ENCODE measurements at places on chromosomes 11 and 22.
A peak's percentile ranks its signal among the peaks of the same experiment; 100 is the strongest.

DNA sequence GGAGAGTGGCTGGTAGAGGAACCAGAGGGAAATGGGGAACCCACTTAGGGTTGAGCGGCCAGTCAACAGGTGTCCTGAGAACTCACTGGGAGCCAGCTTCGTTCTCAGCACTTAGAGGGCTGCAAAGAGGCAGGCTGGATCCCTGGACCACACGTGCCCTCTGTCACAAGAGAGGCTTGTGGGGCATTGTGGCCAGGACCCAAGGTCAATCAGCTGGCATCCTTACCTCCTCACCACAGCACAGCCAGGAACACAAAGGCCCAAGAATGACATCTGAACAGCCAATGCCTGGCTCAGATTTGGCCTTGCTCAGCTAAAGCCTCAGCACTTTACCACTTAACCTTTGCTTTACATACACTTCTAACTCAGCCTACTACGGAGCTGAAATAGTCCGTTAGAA, 7.4 kb downstream of the MAPK8IP1 start:
- DNase-seq = no peak

DNA sequence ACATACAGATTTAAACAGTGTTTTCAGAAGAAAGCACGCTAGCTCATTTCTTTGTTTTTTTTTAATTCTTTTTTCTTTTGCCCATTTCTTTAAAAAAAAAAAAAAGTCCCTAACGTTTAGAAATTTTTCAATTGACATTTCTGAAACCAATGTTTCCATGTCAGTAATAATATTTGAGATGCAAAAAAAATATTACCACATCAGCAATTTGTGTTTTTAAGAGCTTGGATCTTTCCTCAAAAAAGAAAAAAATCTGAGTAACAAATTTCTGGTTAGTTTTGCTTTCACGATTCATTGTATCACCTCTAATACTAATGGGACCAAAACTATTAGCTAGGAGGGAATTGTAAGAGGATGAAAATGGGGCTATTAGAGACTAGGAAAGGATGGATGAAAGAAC, 39.9 kb upstream of the ASPHD2 start:
- no peak for DNase-seq

- no peak for DNase-seq
Measured at GRCh38 chr11:94472916-94473799, 20.5 kb downstream of the MRE11 start.

GRCh38 chr22:35349704-35350538, 31.0 kb upstream of the HMOX1 start:
- DNase-seq = no peak

DNA sequence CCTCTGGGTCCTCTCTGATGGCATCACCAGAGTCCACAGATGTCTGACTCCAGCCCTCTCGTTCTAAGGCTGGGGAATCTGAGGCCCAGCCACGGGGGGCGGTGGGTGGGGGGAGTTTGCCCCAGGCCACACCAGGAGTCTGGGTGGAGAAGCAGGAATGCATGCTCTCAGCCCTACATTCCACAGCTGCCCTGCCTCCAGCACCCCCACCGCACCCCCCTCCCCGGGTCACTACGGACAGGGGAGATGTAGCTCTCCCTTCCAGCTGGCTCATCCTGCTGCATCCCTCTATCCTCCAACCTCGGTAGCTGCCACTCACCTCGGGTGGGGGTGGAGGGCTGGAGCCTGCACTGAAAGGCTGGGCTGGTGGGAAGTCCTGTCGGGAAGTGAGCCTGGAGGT, 2.3 kb upstream of the PVALB start:
- no peak for DNase-seq

- peak; percentile 96 for DNase-seq
Measured at GRCh38 chr22:27107824-27108223, 450.4 kb downstream of the MIAT start.

- no peak for DNase-seq
Measured at GRCh38 chr11:55572548-55572947, 620 bp downstream of the OR4C16 start.

DNA sequence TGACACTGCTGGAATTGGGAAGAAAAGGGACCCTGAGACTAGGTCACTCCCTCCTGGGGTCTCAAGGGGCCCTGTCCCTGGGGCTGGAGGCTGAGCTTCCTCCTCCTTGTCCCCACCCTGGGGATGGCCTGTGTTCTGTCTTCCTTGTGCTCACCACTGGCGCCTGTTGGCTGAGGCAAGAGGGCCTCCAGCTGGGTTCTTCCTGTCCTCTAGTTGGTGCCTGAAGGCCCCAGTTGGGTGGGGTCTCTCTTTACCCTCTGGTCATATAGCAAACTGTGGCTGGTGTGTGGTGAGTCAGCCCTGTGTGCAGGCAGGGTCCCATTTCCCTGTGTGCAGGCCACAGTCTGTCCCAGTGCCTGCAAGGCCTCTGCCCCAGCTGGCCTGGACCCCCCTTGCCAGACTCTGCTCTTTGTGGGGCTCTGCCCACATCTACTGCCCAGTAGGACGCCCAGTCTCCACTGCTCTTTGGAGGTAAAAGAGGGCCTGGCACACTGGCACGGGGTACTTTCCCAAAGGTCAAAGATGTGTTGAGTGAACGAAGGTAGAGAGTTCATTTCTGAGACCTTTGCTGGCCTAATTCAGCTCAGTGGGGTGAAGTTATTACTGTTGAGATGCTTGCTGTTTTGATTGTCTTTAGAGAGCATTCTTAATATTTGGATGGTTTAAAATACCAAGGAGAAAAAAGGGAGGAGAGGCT, 55.1 kb upstream of the CLDN5 start:
- DNase-seq = no peak

DNA sequence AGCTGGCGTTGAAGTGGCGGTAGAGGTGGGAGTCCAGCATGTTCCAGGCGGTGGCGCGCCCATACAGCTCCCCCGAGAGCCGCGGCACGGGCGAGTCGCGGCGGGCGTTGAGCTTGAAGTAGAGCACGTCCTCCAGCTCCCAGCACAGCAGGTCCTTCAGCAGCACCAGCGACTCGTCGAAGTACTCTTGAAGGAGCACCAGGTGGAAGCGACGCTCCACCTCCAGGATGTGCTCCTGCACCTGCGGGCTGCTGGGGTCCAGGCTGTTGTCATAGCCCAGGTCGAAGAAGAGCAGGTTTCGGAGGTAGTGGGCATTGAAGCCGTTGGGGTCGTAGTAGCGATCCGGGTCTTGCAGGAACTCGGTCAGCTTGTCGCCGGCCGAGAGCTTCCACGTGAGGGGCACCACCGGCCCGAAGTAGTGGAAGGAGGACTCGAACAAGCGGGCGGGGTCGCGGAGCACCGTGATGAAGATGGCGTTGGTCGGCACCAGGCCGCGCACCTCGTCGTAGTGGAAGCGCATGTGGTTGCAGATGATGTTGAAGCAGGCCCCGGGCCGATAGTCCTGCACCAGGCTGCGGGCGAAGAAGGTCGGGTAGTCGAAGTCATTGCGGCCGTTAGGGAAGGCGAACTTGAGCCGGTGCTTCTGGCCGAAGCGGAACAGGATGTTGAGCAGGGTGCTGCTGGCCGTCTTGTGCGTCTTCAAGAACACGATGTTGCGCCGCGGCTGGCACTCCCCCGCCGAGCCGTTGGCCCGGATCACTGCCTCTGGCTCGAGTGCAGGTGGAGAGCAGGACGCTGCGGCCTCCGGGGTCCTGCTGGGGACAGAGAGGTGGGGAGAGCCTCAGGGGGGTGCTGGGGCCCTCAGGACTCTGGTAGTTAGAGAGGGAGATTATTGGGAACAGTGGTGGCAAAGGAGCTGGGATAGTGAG, 9.0 kb upstream of the SEC14L6 start:
- no peak for DNase-seq

- DNase-seq = no peak
Measured at GRCh38 chr11:76984743-76985142, 49.5 kb upstream of the B3GNT6 start.

DNA sequence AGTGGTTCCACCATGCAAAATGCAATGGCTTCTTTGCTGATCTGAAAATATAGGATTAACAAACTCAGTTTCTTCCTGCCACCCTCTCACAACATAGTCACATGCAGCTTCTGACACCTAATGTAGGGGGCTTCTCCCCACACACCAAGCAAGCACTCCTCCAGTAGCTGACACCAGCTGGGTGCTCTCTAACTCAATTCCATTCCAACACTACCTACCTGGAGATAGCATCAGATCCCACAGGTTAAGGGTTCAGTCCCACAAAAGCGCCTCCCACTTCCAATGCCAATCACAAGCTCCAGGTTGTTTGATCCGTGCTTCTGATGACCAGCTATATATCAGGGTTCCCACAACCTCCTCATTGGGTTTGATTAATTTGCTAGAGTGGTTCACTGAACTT, 31.8 kb upstream of the NNMT start:
- DNase-seq = no peak

Data from RWPE2 (cell line).